H4 (cell line): ENCODE measurements at places on chromosomes 5 and 9. TPM values are rescaled to one million over a fixed set of nuclear protein-coding genes. Genes with fewer than 3 reads are reported as not detected.

The CHMP5 gene
- total RNA-seq: 129 and 164 TPM in 2 replicates

The CTNND2 gene
- 0.58 and 1.6 TPM in 2 replicates for total RNA-seq

- DNase-seq: no peak
These were observed 110.8 kb downstream of the FAM174A start for GRCh38 chr5:100646011-100646410.

DNA sequence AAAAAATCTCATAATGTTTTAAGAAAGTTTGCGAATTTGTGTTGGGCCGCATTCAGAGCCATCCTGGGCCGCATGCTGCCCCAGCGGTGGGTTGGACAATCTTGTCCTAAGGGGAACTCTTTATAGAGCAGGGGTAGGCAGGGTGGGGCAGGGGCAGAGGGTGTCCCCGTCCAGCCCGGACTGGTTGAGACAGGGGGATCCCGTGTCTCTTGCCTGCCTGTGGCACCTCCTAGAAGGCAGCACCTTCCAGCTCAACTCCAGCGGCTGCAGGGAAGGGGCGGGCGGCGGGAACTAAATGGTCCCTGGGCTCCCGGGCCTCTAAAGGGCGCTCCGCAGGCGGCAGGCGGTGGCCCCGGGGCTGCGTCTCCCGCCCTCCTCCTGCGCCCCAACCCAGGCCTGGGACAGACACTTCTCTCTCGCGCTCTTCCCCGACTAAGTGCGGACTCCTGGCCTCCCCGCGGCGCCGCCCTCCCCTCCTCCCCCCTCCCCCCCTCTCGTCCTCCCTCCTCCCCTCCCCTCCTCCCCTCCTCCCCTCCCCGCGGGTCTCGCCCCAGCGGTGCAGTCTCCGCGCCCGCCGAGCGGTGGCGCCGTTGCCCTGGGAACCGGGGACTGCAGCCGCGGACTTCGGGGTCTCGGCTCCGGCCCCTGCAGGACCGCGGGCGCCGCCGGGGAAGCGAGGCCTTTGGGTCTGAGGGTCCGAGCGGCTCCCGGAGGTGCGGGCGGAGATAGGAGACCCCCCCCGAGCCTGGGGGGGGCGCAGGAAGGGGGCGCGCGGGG, 132.6 kb downstream of the MRPL36 start:
- DNase-seq: no peak

DNA sequence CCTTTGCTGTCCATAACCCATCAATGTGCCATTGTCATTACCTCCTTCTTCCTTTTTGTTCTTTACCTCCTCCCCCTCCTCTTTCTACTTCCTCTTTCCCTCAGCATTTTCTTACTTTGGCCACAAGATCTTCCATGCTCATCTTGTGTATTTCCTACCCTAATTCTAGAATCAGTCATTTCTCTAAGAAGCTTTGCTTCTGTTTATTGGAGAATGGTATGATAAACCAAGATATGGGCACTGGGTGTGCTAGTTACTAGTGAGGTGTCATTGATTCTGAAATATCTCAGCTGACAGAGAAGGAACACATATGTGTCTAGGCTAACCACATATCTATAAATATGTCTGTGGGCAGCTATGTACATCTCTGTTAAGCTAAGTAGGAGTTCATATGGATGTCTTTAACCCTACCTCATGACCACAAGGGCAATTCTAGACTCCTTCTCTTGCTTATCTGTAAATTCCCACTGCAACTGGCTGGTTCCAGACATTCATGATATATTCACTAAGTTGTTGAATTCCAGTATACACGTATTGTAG, 2051.3 kb upstream of the CDH9 start:
- DNase-seq: no peak

DNA sequence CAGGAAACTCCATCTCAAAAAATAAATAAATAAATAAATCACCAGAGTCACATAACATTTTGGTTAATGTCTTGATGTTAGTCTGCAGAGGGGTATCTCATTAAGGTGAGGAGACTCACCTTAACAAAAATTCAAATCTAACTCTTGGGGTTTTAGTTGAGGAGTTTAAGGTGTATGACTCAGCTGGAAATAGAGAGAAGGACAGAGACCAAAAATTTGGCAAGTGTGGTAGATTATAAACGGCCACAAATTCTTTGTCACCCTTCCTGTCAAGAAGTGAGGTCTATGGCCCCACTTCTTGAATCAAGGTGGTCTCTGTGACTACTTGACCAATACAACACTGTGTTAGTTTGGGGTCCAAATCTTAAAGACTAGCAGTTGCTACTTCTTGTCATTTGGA, 60.8 kb downstream of the TTC39B start:
- no peak for DNase-seq

DNA sequence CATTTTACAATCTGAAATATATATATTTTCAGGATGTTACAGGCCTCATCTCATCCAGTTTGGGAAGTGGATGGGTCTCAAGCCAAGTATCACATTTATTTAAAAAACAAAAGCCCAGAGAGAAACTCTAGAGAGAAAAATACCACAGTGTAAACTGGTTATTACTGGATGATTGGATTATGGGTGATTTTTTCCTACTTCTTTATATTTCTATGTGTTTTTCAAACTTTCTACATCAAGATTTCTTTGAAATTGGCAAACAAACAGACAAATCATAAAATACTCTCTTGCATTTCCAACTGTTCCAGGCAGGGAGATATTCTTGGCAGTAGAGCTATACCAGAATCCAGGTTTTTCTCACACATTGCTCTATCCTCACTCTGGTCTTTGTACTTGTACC, 116.0 kb upstream of the SMIM23 start:
- DNase-seq: no peak

DNA sequence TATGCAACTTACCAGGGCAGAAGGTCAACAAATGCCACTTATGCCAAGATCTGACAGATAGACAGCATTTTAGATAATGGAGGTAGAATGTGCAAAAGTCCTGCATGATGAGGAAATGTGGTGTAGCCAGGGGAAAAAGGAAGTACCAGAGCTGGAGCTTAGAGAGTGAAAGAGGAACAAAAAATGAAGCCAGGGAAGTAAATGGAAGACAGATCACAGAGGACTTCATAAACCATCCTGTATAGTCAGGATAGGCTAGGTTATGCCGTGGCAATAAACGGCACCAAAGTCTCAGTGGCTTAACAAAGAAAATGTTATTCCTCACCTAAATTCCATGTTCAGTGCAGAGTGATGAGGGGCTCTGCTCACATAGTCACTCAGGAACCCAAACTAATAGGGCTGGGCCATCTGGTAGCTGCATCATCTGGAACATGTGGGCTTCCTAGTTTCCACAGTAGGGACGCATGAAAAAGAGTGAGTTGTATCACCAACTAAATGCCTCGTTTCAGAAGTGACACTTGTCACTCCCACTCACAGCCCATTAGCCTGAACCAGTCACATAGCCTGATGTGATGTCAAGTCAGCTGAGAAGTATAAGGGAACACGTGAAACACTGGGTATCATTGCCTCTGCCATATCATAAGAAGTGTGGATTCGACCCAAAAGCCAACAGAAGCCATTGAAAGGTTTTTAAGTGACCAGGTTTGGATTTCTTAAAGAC, 70.3 kb downstream of the SH3RF2 start:
- DNase-seq: no peak
